ENCODE measurements at places on chromosomes 12 and 14.

GRCh38 chr14:31208546-31209424 lies 1.2 kb upstream of the HECTD1 start:
- no peak for DNase-seq

- DNase-seq: no peak
Observed at GRCh38 chr14:91112194-91112593, 1.7 kb upstream of the DGLUCY start.

DNA sequence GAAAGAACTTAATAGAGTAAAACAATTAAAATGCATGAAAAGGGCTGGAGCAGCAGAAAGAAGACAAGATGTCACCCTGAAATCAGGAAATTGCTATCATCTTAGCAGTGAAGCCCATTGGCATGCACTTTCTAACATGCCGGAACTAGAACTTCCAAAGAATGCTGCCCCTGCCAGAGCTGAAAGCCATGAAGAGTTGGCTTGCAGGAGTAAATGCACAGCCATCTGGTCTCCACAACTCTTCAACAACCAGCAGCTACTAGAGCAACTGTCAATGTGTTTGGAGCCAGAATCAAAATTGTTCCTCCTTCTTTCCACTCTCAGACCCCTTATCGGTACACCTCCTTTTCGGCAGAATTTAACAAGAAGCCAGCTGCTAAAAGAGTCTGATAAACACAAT lies 414.1 kb downstream of the KCNH5 start:
- DNase-seq: no peak

DNA sequence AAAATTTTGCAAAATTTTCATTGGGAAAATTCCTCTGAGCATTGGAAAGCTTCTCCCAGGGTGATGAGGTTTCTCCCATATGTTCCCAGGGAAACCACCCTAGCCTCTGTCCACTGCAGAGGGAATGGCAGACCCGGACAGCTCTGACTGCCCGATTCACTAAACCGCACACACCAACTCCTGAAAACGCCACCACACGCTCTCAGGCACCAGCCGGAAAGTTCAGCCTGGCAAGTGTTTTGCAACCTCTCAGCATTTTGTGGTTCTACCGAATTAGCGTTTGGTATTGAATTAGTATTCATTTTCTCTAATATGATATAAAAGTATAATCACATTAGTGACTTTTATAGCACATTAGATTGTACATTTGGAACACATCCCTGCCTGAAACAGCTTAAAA lies 213.4 kb downstream of the PHETA1 start:
- no peak for DNase-seq

- no peak for DNase-seq
Observed at GRCh38 chr12:11500861-11501230, 105.5 kb upstream of the PRB2 start.

DNA sequence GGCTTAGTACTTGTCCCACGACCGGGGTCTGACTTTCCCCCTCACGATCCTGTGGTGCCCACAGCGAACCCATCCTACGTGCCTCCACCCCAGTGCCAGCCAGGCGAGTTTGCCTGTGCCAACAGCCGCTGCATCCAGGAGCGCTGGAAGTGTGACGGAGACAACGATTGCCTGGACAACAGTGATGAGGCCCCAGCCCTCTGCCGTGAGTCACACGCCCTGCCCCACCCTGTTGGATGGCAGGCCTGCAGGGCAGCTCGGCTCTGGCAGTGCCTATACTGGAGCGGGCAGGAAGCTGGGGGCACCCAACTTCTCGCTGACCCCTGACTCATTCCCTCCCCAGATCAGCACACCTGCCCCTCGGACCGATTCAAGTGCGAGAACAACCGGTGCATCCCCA lies 18.3 kb upstream of the LRP1-AS start:
- no peak for DNase-seq

DNA sequence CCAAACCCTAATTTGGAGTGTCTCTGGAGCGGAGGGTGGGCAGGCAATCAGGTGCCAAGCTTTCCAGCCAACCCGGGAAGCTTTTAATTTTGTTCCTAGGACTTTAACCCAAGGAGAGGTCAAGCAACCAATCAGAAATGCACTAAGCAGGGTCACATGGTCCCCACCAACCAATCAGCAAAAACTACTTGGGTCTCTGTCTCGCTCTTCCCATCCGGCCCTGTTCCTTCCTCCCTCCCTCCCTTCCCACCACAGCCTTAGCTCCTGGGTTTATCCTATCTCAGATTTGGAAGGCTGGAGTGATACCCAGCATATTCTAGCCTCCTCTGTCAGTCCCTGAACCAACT lies 7.3 kb downstream of the HOXC5 start:
- no peak for DNase-seq

DNA sequence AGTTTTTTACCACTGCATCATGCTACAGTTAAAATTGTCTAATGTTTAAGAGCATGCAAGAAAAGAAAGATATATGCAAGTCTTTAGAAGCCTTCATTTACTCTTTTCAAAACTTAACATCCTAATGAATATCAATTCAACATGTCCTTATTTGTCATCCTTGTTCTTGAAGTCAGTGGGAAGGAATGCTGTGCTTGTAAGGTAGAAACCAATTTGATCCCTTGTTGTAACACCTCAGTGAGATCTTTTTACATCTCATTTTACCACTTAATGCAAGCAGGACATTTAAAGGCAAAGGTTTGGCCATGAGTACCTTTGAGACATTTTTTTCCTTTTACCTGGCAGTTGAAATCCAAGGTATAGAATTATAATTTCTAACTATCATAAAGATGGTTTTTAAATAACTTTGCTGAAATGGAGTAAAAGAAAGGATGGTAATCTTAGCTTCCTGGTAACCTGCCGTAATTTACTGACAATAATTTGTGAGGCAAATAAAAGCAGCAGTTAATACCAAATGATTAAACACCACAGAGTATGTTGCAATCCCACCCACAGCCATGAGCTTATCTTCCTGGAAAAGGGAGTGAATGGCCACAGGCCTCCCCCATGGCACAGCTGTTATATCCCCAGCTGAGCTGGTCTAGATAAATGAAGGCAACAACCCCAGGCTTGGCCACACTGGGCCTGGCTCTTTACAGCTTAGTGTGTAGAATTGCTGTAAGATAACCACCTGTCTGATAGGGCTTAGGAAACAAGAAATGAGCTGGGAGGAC lies 33.2 kb upstream of the STRN3 start:
- no peak for DNase-seq

DNA sequence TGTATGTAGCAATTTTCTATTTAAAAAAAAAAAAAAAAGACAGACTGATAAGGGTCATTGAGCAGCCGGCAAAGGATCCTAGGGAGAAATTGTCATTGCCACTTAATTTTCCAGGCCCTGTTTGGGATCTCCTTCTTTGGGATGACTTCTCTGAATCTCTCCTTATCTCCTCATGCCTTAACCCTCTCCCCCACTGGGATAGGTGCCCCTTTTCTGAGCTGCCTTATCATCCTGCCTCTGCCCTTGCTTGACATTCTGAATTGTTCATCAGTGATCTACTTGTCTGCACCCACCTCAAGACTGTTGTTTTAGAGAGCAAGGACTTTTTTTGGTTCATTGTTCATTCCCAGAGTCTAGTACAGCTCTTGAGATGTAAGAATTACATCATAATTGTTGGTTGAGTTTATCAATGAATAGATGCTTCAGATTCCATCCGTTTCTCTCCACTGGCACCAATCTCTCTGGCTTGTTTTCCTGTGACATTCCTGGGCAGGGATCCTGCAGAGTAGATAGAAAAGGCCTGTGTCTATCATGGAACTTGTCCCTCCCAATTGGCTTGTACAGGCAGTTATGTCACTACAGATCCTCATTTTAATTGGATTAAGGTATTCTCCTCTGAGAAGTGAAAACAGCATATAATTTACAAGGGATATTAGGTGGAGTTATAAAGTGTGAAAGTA lies 42.6 kb downstream of the SOCS2 start:
- no peak for DNase-seq

DNA sequence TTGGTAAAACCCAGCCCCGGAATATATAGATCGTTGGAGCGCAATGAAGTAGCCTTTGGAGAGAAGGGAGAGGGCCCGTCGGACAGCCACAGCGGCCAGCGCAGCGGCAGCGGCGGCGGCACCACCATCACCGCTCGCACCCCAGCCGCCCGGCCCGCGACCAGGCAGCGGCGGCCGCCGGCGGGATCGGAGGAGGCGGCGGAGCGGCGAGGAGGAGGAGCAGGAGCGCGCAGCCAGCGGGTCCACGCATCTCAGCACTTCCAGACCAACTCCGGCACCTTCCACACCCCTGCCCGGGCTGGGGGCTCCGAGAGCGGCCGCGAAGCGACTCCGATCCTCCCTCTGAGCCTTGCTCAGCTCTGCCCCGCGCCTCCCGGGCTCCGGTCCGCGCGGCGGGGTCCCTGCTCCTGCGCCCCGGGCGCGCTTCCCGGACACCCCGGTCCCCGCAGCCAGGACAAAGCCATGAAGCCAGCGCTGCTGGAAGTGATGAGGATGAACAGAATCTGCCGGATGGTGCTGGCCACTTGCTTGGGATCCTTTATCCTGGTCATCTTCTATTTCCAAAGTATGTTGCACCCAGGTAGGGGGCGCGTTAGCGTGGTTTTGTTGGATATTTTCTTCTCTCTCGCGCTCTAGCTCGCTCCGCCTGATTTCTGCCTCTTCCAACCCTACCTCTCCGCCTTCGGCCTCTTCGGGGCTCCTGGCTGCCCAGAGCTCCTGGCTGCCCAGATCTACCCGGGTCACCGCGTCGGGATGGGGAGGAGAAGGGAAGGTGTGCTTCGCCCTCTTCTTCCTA lies 400 bp downstream of the CHST11 start:
- DNase-seq: no peak

- no peak for DNase-seq
Observed at GRCh38 chr12:24795699-24796347, 153.1 kb downstream of the BCAT1 start.

DNA sequence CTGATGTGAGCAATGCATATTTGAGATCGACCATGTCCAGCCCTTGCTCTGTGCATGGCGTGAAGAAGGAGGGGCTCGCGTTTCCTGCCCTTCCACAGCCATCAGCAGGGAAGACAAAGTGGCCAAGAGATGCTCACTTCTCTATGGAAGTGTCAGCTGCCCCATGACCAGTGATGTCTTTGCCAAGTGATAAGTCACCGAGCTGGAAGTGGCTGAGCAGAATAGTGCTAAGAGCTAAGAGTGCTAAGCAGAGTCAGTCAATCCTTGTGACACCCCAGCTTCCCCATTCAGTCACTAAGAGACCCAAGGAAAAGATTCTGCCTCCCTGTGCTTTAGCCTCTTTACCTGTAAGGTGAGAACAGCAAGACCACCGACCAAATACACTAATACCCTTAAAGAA lies 50.5 kb upstream of the CEP83 start:
- DNase-seq: no peak

DNA sequence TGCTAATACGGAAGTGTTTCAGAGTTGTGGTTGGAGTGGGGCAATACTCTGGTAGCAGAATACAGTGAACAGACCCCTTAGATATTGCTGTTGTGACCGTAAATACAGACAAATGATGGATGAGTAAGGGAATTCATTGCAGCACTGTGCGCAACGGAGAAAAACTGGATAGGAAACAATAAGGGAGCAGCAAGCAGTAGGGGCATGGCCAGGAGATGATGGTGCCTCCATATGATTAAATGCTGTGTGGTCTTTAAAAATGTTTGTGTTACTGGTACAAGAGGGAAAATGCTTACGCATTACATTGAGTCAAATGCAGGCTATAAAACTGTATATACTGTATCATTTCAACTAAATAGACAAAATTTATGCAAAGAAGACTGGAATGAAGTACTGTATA lies 61.6 kb downstream of the EML1 start:
- no peak for DNase-seq

DNA sequence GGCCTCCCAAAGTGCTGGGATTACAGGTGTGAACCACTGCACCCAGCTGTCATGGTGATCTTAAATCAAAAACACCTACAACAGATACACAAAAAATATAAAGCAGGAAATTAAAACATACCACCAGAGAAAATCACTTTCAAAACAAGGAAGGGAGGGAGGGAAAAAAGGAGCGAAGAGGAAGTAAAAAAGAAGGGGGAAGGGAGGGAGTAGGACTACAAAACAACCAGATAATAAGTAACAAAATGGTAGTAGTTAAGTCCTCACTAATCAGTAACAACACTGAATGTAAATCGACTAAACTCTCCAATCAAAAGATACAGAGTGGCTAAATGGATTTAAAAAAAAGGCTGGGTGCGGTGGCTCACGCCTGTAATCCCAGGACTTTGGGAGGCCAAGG lies 89.0 kb downstream of the SH2B3 start:
- DNase-seq: no peak

DNA sequence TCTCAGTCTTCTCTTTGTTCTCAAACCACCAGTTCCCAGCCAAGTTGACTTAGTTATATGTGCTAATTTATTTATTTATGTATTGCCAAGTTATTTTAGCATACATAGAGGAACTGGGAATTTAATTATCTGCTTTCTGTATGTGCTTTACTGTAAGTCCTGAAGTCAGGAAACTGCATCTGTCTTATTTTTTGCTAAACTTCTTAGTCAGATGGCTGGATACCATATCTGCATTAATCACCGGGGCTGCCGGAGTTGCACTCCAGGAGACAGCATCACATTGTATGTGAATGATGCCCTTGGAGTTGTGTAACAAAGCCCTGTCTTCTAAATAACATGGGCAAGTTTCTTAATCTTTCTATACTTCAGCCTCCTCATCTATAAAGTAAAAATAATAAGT lies 96.2 kb downstream of the MON2 start:
- DNase-seq: no peak

DNA sequence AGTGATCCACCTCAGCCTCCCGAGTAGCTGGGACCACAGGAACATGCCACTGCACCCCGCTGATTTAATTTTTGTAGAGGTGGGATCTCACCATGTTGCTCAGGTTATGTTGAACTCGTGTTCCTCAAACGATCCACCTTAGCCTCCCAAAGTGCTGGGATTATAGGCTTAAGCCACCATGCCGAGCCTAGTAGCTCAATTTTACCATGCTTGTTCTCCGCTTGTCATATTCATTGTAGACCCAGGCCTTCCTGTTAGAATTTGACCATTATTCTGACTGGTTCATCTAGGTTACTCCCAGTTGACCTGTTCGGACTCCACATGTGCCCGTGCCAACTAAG lies 24.7 kb downstream of the TMBIM6 start:
- no peak for DNase-seq

DNA sequence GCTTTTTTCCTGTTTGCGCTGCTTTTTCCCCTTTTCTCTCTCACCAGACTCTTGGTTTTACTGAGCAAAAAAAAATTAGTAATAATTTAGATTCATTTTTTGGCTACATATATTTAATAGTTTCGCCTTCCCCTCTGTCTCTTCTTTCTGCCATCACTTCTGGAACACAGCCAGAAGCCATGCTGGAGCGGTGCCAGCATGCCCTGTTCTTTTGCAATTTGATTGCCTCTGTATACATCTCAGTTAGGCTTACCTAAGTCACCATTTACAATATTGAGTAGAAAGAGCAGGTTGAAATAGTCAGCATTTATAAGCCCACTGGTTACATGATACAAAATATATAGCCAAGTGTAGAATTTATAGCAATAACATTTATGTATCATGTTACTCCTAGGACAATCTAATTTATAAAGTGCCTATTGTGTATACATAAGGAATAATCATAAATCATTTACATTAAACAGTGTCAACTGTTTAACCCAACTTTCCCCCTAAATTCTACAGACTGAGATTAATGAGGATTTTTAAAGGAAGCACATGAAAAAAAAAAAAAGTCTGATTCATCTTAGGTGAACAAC lies 413.8 kb upstream of the SOX5 start:
- no peak for DNase-seq
